Left lung (tissue), 14 donors: ENCODE measurements at places on chromosomes 6 and 20. TPM values are rescaled to one million over a fixed set of nuclear protein-coding genes. Genes with fewer than 3 reads are reported as not detected.

The ARMH2 gene
- not detected for total RNA-seq

The TTLL9 gene
- total RNA-seq: 1.3 TPM

The BPIFB4 gene
- total RNA-seq: not detected

GRCh38 chr20:35311409-35311808, 19.2 kb upstream of the FAM83C start:
- DNase-seq: no peak

DNA sequence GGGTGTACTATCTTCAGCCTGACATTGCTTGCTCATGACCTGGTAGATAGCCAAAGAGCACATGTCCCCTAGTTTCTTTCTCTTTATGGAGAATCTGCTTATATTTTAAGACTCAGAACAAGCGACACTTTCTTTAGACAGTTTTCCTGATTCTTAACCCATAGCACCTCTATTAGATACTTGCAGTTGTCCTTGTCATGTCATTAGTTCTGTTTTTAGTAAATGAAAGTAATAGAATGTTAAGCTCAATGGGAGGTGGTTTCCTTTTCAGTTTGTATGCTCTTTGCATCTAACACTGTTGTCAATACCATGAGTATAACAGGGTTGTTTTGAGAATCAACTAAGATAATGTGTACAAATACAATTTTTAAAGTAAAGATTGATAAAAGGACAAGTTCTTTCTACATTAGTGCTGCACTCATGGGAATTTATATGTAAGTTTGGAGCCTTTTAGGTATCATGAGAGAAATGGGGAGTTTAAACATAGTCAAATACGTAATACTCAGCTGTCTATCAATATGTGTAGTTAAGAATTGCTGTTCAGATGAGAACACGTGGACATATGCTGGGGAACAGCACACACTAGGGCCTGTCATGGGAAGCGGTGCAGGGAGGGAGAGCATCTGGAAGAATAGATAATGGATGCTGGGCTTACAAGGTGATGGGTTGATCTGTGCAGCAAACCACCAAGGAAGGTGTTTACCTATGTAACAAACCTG, 124.3 kb downstream of the GRM1 start:
- no peak for DNase-seq

- DNase-seq: no peak
These were observed 49.5 kb upstream of the CCN6 start for GRCh38 chr6:112004201-112005012.

- no peak for DNase-seq
These were observed 34.6 kb downstream of the GCNT2 start for GRCh38 chr6:10555625-10556309.

DNA sequence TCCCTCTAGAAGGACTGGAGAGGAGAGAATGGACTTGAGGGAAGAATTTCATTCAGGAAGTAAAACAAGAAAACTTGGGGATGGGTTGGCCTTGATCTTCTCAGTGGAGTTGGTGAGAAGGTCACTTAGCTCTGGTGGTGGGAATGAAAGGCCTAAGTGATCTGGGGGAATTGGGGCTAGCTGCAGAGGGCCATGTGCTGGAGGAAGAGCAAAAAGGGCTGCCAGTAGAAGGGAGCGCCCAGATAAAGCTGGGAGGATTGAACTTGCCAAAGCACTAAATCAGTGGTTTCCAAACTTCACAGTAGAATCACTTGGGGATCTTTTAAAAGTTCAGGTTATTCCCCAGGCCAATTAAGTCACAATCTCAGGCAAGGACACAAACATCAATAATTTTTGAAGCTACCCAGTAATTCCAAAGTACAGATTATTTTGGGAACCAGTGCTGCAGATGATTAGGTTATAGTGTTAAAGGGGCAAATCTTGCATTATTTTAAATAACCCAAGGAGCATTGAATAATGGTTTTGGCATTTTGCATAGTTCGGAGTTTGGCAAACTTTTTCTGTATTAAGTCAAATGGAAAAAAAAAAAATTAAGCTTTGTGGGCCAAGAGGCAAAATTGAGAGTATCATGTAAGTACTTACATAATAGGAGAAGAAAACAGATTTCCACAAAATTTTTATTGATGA, 36.5 kb upstream of the RFPL4B start:
- no peak for DNase-seq

DNA sequence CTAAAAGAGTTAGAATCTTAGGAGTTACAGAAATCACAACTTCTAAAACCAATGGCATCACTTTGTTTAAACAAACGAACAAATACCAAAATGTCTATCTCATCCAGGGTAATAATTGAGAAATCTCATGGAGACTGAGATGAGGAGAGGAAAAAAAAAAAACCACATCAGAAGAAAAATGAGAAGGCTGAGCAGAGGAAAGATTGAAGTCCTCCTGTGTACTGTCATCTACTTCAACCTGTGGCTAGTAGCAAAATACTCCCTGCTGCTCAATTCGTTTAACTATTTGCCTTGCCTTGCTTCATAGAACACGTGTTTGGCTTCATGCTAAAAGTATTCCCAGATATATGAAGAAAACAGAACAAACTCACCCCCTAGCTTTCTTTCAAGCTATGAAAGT, 143.7 kb downstream of the PDE10A start:
- DNase-seq: no peak

GRCh38 chr6:43504756-43505593, 5.2 kb downstream of the LRRC73 start:
- no peak for DNase-seq

- peak; percentile 37 for DNase-seq
These were observed 46.8 kb downstream of the PYGB start for GRCh38 chr20:25294459-25295385.

GRCh38 chr6:155449450-155450239, 6.0 kb downstream of the NOX3 start:
- DNase-seq: no peak

GRCh38 chr6:170137176-170137891, 153.5 kb downstream of the DLL1 start:
- peak; percentile 33 for DNase-seq

DNA sequence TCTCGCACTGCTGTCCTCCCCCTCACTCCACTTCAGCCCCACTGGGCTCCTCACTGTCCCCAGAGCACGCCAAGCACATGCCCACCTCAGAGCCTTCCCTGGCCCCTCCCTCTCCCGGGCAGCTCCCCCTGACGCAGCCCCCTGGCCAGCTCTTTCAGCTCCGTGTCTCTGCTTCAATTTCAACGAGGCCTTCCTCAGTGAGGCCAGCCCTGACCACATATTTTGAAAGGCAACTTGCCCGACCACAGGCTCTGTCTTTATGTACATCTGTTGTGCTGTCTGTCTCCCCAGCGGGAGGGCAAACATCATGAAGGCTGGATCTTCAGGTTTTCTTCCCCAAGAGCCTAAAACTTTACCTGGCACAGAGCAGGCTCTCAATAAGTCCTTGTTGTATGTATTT, 44.6 kb downstream of the JPH2 start:
- no peak for DNase-seq

DNA sequence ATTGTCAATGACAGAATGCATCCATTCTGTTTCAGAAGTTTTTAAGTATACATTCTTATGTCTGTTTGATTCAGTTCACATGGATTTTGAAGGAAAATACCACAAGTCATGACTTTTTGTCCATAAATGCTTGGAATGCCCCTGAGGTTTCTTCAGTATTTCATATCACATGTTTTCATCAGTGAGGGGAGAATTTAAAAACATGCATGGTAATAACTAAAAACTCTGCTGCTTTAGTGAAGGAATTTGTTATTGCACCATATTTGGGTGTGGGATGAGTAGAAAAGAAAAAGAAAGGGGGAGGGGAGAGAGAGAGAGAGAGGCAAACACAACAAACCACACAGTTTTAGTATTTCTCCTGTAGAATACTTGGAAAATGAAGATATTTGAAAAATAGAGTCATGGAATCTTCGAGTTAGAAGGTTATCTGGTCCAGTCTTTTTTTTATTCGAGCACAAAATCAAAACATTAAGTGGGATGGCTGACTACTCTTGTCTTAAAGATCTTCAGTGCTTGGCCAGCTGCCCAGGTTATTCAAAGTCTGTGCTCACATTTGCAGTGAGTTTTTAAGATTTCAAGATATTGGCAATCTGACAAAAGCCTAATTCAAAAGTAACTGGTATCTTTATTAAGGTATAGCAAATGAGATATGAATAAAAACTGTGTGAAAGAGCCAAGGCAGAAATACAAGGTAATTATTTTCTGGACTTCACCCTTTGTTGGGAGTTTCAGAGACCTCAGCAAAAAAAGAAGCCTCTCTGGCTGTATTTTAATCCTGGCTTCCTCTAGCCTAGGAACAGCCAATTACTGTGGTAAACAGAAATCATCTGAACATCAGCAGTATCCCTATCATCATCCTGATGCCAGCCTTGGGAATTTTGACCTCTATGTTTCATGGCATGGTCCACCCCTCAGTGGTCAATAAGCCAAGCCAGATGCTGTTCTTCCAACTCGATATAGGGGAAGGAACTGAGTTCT, 687.9 kb upstream of the CITED2 start:
- DNase-seq: peak; percentile 46
